Activated T-helper 1 cell treated with anti-CD3 and anti-CD28 coated beads, Interleukin-2, amount 50 U/mL, for 16 hours (primary cell): ENCODE measurements at places on chromosomes 2 and 18.

DNA sequence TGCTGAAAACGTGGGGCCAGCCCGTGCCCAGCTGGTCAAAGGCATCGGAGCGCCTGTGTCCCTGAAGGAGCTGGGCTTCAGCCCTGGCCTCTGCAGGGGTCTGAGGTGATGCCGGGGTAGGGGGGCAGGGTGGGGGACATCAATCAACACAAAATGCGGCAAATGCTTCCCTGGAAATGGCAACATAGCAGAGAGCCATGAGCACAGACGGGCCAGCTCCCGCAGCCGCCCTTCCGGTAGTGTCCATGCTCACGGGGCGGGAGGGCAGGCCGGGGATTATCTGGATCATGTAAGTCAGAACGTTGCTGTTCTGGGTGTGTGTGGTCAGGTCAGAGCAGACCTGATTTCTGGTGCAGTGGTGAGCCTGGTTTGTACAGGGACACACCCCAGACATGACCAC lies 56.5 kb upstream of the TWIST2 start:
- DNase-seq: no peak

DNA sequence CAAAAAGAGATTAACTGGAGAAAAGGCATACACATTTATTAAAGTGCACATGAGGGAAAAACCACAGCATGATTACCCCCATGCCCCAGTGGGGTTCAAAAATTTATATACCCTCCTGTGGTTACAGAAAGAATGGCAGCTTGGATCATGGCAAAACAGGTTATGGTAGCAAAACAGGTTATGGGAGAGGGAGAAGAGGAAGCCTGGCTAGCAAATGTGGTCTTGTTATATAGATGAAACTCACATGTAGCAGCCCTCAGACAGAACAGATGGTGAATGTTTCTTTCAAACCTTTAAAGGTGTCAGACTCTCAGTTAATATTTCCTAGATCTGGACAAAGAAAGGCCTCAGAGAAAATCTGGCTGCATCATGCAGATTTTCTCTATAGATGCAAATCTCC lies 178.2 kb upstream of the ZC3H15 start:
- DNase-seq: no peak

DNA sequence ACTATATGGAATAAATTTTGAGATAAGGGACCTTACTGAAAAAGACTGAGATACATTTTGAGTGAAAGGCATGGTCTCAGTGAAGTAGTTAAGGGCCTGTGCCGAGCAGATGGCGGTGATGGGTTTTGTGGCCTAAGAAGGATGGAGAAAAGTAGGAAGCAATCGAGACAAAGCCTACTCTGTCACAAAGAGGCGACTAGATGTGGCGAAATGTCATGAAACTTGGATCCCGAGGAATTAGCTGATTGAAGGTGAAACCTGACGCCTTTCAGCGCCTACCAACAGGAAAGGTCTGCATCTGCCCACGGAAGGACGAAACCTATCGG lies 558 bp upstream of the CEP192 start:
- DNase-seq: no peak

- DNase-seq: no peak
These were observed 21.8 kb downstream of the ZAP70 start for GRCh38 chr2:97735161-97735561.

GRCh38 chr18:22731398-22731797 lies 201.7 kb upstream of the RBBP8 start:
- DNase-seq: no peak

- DNase-seq: no peak
These were observed 11.6 kb downstream of the CD28 start for GRCh38 chr2:203718087-203718486.

GRCh38 chr2:1020206-1020605 lies 69.6 kb downstream of the SNTG2 start:
- DNase-seq: no peak

DNA sequence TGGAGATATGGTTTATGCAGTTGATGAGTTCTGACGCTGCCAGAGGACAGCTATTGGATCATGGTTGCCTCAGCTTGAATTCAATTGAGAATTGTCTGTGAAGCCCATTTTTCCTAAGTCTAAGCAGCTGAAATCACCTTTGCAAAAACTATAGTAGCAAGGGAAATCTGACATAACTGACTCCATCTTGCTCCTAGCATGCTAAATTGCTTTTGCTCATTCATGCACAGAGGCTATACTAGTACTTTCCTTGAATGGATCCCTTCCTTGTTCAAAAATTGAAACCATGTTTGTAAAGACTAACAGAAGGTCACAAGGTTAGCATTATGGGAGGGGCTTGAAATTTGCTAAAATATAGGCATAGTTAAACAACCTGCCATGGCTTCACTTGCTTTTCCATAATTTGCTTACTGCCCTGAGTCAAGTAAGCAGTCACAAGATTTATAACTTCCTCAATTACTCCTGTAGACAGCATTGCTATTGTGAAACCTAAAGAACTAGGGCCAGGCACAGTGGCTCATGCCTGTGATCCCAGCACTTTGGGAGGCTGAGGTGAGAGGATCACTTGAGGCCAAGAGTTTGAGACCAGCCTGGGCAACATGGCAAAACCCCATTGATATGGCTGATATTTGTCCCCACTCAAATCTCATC lies 41.2 kb downstream of the CHRNA1 start:
- no peak for DNase-seq

DNA sequence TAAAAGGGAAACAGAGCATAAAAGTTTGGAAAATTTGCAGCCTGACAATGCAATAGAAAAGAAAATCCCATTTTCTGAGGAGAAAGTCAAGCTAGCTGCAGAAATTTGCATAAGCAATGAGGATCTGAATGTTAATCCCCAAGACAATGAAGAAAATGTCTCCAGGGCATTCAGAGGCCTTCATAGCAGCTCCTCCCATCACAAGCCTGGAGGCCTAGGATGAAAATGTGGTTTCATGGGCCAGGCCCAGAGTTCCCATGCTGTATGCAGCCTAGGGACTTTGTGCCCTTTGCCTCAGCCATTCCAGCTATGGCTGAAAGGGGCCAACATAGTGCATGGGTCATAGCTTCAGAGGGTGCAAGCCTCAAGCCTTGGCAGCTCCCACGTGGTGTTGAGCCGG lies 10.3 kb upstream of the SCN1A start:
- DNase-seq: no peak

- DNase-seq: no peak
These were observed 306.1 kb downstream of the ZEB2 start for GRCh38 chr2:144213797-144214196.

- no peak for DNase-seq
These were observed 226.2 kb downstream of the ASXL3 start for GRCh38 chr18:33804258-33804657.

DNA sequence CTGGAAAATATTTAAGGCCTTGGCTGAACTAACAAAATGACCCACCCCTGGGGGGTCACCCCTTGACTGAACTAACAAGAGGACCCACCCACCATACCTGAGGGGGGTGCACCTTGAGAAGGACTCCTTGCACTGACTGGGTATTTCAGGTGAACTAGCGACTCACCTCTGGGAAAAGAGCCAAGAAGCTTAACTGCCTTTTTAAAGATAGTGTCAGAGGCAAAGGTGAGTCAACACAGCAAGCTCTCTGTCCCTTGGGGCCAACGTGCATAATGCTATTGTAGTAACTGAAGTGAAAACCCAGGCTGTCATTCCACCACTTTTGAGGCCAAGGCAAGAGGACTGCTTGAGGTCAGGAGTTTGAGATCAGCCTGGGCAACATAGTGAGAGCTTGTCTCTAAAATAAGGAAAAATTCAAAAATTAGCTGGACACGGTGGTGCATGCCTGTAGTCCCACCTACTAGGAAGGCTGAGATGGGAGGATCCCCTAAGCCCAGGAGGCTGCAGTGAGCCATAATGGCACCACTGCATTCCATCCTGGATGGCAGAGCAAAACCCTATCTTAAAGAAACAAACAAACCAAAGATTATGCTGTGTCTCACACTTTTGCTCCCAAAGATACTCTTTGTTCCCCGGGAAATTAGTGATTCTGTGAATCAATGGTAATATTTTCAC lies 36.4 kb upstream of the ZCCHC2 start:
- DNase-seq: no peak

DNA sequence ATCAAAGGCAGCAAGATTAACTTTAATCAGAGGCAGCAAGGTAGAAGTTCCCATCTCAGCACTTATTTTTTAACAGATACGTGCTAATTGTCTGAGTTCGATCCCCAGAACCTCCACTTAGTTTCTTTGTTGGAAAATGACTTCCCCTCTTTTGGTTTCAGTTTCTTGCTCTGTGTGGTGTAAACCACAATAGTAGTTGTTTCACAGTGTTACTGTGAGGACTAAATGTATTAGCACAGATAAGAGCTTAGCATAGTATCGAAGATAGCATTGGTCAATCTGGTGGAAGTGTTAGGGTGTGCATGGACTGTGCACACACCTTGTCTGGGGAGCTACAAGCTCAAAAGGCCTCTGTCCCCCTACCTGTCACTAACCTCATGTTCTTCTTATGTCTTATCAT lies 988.3 kb upstream of the GYPC start:
- no peak for DNase-seq

GRCh38 chr2:113700186-113700841 lies 56.1 kb downstream of the SLC35F5 start:
- no peak for DNase-seq

GRCh38 chr2:119429225-119429981 lies 2.3 kb upstream of the TMEM37 start:
- DNase-seq: no peak

GRCh38 chr18:13603304-13604019 lies 122.9 kb downstream of the FAM210A start:
- DNase-seq: no peak

DNA sequence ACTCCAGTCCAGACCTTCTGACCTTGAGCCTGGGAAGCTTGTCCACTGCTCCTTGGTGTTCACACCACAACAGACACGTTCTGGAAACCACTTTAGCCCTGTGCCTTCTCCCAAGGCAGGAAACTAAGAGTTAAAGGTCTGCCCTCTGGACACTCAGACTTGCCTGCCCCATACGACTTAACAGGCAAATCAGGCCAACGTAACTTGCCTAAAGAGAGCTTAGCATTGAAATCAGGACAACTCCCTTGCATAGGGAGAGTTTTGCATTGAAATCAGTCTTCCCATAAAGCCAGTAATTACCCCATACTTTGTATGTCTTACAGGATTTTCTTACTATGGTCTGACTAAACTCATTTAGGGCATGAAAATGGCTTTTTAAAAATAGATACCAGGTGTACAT lies 18.5 kb downstream of the NFE2L2 start:
- DNase-seq: no peak

DNA sequence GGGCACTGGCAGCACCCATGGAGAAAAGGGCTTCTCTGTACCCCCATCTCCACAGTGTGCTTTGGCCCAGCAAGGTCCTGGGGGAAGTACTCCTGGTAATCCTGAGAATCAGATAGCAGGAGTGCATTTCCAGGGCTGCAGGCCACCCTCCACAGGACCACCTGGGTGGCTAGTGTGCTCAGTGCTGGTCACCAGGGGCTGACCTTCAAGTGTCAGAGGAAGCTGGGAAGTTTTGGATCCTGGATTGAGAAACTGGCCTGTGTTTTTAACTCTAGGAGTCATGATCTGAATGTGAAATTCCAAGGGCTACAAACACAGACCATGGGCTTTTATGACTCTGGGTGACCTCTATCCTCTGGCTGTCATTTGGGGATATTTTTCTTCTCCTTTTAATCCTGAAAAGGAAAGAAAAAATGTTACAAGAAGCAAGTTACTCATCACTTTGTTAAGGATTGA lies 9.3 kb downstream of the RHOB start:
- no peak for DNase-seq

GRCh38 chr2:164722616-164723338 lies 101.5 kb upstream of the GRB14 start:
- DNase-seq: no peak

GRCh38 chr2:84958135-84959059 lies 12.6 kb upstream of the KCMF1 start:
- DNase-seq: no peak

DNA sequence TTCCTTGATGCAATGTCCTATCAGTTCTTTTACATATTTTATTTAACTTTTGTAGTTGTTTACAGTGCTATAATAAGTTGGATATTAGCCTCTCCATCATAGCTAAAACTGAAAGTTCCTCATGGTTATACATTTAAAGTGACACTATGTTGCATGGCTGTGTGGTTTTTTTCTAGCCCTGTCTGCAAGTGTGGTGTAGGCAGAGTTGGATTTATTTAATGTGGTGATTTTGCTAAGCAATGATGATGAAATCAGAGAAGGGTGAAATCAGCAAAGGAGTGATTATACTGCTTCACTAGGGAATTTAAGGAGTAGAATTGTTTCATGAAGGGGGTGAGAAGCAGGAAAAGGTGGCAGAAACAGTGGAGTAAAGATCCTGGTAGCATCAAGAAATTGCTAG lies 18.3 kb upstream of the ENOSF1 start:
- no peak for DNase-seq

DNA sequence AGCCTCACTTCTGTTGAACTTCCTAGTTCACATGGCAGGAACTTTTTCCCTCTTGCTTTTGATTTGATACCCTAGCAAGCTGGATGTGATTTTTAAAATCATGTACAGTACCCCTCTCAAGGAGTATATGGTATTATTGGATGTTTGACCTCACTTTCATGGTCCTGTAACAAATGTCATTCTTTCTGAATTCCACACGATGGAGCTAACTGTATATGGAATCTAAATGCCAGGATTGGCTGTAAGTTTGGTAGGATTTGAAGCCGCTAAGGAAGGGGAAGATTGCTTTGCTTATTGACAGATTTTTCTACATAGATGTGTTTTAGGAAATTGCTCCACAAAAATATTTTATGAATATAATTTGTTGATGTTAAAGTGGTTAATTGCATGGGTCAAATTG lies 18.3 kb downstream of the MAIP1 start:
- no peak for DNase-seq

- no peak for DNase-seq
These were observed 42.5 kb downstream of the PIGN start for GRCh38 chr18:62144338-62144737.

DNA sequence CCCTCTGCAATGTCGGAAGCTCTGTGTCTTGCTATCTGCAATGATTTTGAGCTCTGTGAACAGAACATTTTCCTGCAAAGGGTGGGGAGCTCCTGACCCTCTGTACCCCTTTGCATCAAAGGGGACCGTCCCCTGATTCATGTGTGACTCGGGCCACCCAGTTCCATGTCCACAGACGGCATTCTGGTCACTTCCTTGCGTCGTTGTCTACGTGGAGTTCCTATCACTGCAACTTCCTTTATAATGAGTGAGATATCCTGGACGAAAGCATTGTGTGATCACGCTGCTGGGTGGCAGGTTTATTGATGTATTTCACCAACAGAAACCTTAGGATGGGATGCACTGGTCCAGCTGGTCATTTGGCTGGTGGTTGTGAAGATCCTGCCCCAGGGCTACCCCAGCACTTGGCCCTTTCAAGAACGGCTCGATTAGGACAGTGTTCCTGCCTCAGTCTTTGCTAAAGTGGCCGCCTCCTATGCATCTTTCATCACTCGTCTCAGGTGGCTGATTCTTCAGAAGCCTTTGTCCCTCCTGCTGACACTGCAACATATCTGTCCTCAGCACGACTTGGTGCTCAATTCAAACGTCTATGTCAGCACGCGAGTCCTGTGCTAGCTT lies 202.7 kb downstream of the ACKR3 start:
- DNase-seq: no peak

GRCh38 chr2:21627938-21628337 lies 504.2 kb downstream of the TDRD15 start:
- DNase-seq: no peak
